Lung (tissue), 17 donors: ENCODE measurements at places on chromosomes 2 and 18. TPM values are rescaled to one million over a fixed set of nuclear protein-coding genes. Genes with fewer than 3 reads are reported as not detected.

RBKS gene
- 5.1 TPM for total RNA-seq

TRIM54 gene
- 0.09 TPM for total RNA-seq

PRSS56 gene
- not detected for total RNA-seq

KIAA2012 gene
- 8.5 TPM for total RNA-seq

GAL3ST2 gene
- 0.40 TPM for total RNA-seq

ACKR3 gene
- 15.8 TPM for total RNA-seq

AGPS gene
- total RNA-seq = 35.9 TPM

TEX44 gene
- total RNA-seq = not detected

PHLPP1 gene
- total RNA-seq = 12.5 TPM

UGT1A3 gene
- not detected for total RNA-seq

- H3K4me1 ChIP-seq = peaks cover 17% of the 10 kb centered on the region
- no peak overlapping the region for H3K27ac ChIP-seq
- peak; percentile 21 for DNase-seq
- no peaks in the 10 kb centered on the region for H3K27me3 ChIP-seq
These were observed 552.8 kb upstream of the NRP2 start for GRCh38 chr2:205129531-205129930.

- no peak overlapping the region for H3K4me3 ChIP-seq
- H3K4me1 ChIP-seq = no peaks in the 10 kb centered on the region
- no peaks in the 10 kb centered on the region for H3K36me3 ChIP-seq
- no peaks in the 10 kb centered on the region for H3K27me3 ChIP-seq
- H3K27ac ChIP-seq = no peak overlapping the region
These were observed 66.6 kb upstream of the ODC1 start for GRCh38 chr2:10514743-10515142.

- no peak for DNase-seq
- H3K27me3 ChIP-seq = no peaks in the 10 kb centered on the region
- peaks cover 13% of the 10 kb centered on the region for H3K4me1 ChIP-seq
- no peak overlapping the region for H3K27ac ChIP-seq
- H3K36me3 ChIP-seq = no peaks in the 10 kb centered on the region
These were observed 2.8 kb downstream of the DUSP2 start for GRCh38 chr2:96142217-96143113.

DNA sequence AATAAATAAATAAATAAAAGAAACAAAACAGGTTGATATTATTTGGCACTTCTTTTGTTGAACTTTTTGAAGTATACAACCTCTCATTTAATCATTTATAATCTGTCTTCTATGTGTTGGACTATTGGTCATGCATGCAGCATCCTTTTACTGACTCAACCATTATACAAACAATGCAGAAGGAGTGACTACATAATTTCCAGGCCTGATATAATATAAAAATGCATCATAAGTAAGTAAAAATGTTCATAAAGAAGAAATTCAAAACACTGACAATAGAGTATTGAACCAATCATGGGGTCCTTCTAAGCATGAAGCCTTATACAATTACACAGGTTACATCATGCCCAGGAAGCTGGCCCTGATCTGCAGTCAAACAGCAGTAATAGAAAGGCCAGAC is 141.5 kb upstream of the FN1 start:
- no peaks in the 10 kb centered on the region for H3K27me3 ChIP-seq
- H3K27ac ChIP-seq = no peak overlapping the region
- no peak for DNase-seq
- H3K36me3 ChIP-seq = no peaks in the 10 kb centered on the region
- peaks cover 11% of the 10 kb centered on the region for H3K4me1 ChIP-seq

DNA sequence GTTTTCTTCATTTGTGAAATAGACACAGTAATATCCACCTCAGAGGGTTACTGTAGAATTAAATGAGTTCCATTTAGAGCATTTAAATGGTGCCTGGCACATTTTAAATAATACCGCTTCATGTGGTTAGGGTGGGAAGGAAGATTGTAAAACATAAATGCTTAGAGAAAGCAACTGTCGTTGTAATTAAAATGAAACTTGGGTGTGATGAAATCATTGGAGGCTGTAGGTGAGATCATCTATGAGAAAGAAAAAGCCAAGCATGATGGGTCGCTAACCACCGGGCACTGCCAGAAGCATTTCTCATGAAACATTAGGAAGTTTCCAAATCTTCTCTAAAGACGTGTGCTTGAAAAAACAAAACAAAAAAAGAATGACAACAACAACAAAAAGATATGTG is 8.2 kb upstream of the SLC39A10 start:
- H3K36me3 ChIP-seq = no peaks in the 10 kb centered on the region
- H3K27me3 ChIP-seq = no peaks in the 10 kb centered on the region
- no peak for DNase-seq
- no peaks in the 10 kb centered on the region for H3K4me1 ChIP-seq

DNA sequence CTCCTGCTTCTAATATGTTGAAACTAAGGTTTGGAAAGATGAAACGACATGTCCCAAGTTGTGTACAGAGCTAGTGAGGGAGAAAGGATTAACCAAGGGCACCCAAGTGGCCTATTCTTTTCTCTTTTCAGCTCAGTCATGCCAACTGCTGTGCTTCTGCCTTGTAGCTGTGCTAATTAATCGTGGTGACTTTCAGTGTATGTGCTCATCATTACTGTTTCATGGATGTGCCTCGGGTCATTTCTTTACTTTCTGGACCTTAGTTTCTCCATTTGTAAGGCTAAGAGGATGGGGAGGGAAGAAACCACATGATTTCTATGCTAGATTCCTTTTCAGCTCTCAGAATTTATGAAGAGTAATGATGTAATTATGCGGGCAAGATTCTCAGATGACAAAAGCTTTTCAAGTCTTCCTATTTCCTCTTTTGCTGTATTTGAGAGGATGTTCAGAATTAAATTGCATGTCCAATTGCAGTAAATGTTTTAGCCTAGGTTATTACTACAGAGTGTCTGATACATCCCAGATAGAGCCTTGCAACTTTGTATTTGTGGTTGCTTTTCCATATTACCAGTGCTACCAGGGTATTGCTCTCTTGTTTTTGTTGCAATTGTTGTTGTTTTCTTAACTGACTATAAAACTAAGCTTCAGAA is 621.2 kb downstream of the CNTNAP5 start:
- no peak overlapping the region for H3K27ac ChIP-seq
- no peaks in the 10 kb centered on the region for H3K36me3 ChIP-seq
- H3K4me1 ChIP-seq = no peaks in the 10 kb centered on the region
- no peak for DNase-seq

- no peaks in the 10 kb centered on the region for H3K4me1 ChIP-seq
- H3K36me3 ChIP-seq = no peaks in the 10 kb centered on the region
- peak; percentile 22 for DNase-seq
- no peak overlapping the region for H3K4me3 ChIP-seq
- H3K27me3 ChIP-seq = no peaks in the 10 kb centered on the region
These were observed 46.1 kb downstream of the NABP1 start for GRCh38 chr2:191724015-191724414.

DNA sequence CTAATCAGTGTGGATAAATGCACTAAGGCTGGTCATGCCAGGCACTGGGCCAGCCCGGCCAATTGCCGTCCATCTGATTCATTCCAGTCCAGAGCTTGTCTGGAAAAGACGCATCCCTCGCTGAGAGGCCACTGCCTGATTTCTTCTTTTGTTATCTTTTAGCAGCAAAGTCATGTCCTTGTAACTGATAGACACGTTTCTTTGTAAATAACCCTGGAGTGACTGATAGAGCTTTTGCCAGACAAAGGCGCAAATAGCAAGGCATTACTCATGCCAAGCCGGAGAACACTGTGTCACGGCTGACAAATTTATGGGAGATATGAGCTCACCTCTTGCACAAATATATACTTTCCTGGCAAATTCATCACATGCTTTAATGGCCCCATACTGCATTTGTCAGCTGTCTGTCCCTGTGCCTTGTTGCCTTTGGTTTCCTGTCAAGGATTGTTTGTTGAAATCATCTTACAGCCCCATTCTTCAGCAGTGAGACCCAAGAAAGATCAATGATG is 164.4 kb downstream of the ETAA1 start:
- H3K27ac ChIP-seq = peak overlapping the region; percentile 84
- peak; percentile 95 for DNase-seq
- H3K4me3 ChIP-seq = no peak overlapping the region
- H3K36me3 ChIP-seq = no peaks in the 10 kb centered on the region
- no peaks in the 10 kb centered on the region for H3K4me1 ChIP-seq
- H3K27me3 ChIP-seq = no peaks in the 10 kb centered on the region

GRCh38 chr2:227378371-227378782 is 729 bp downstream of the TM4SF20 start:
- H3K4me1 ChIP-seq = no peaks in the 10 kb centered on the region
- no peak overlapping the region for H3K4me3 ChIP-seq
- no peaks in the 10 kb centered on the region for H3K36me3 ChIP-seq
- H3K27me3 ChIP-seq = no peaks in the 10 kb centered on the region
- no peak overlapping the region for H3K27ac ChIP-seq

DNA sequence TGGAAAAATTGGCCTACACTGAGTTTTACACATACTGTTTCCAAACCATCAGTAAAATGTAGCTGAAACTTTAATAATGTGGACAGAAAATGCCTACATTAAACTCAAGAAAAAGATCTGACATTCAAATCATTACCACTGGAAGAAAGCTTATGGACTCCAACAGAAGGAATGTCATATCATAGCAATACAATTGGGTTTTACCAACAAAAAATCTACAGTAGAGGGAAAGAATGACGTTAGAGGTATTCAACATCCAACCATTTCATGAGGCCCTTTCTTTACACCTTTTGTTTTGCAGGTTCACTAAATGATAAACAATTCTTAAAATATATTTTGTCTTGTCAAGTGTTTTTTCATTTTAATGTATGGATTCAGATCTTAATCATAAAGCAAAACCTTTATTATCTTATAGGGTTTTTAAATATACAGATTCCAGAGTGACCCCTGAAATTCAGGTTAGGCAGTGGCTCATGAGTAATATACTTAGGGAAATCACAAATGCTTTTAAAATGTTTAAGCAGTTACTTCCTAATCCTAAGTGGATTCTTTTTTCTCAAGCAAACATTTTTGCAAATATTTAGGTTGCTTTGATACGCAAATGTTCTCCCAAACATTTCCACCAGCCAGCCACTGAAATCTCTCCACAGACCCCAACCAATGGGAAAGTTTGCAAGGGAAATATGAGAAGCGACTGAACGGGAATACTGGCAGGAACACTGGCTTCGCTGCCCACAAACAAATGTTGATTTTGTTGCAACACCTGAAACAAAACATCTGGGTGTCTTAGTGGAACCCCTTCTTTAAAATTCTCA is 168.7 kb downstream of the TCF4 start:
- H3K4me3 ChIP-seq = no peak overlapping the region
- peak overlapping the region; percentile 87 for H3K27ac ChIP-seq
- DNase-seq = peak; percentile 87

GRCh38 chr2:132037527-132038178 is 124.1 kb downstream of the ANKRD30BL start:
- H3K4me1 ChIP-seq = no peaks in the 10 kb centered on the region
- no peak overlapping the region for H3K27ac ChIP-seq
- no peaks in the 10 kb centered on the region for H3K27me3 ChIP-seq
- peak; percentile 32 for DNase-seq
- H3K4me3 ChIP-seq = peak overlapping the region; percentile 27

- peak; percentile 89 for DNase-seq
- H3K4me1 ChIP-seq = peaks cover 2% of the 10 kb centered on the region
- peaks cover 16% of the 10 kb centered on the region for H3K36me3 ChIP-seq
- H3K4me3 ChIP-seq = no peak overlapping the region
These were observed 56.8 kb downstream of the BIN1 start for GRCh38 chr2:127049927-127050802.

GRCh38 chr2:3656762-3657721 is 958 bp upstream of the ALLC start:
- no peaks in the 10 kb centered on the region for H3K36me3 ChIP-seq
- H3K4me3 ChIP-seq = no peak overlapping the region
- H3K27ac ChIP-seq = no peak overlapping the region
- H3K27me3 ChIP-seq = no peaks in the 10 kb centered on the region

GRCh38 chr2:16661936-16662839 is 3.4 kb downstream of the CYRIA start:
- H3K4me1 ChIP-seq = no peaks in the 10 kb centered on the region
- no peaks in the 10 kb centered on the region for H3K27me3 ChIP-seq
- DNase-seq = no peak
- H3K4me3 ChIP-seq = no peak overlapping the region
- no peak overlapping the region for H3K27ac ChIP-seq

GRCh38 chr2:159044804-159045286 is 76.4 kb downstream of the TANC1 start:
- peaks cover 14% of the 10 kb centered on the region for H3K36me3 ChIP-seq
- no peaks in the 10 kb centered on the region for H3K27me3 ChIP-seq
- no peak overlapping the region for H3K4me3 ChIP-seq

- no peaks in the 10 kb centered on the region for H3K27me3 ChIP-seq
- H3K4me3 ChIP-seq = no peak overlapping the region
- H3K36me3 ChIP-seq = no peaks in the 10 kb centered on the region
- H3K27ac ChIP-seq = no peak overlapping the region
- DNase-seq = no peak
These were observed 169.1 kb downstream of the TMEM18 start for GRCh38 chr2:508121-508520.

- no peaks in the 10 kb centered on the region for H3K27me3 ChIP-seq
- no peak overlapping the region for H3K4me3 ChIP-seq
- DNase-seq = no peak
- peaks cover 9% of the 10 kb centered on the region for H3K4me1 ChIP-seq
- peak overlapping the region; percentile 57 for H3K27ac ChIP-seq
These were observed 61.3 kb downstream of the SPRED2 start for GRCh38 chr2:65371074-65371434.

GRCh38 chr18:40690062-40690461 is 1265.0 kb upstream of the PIK3C3 start:
- no peaks in the 10 kb centered on the region for H3K36me3 ChIP-seq
- no peaks in the 10 kb centered on the region for H3K27me3 ChIP-seq
- DNase-seq = no peak
- H3K4me1 ChIP-seq = no peaks in the 10 kb centered on the region
- H3K27ac ChIP-seq = no peak overlapping the region
- H3K4me3 ChIP-seq = no peak overlapping the region

DNA sequence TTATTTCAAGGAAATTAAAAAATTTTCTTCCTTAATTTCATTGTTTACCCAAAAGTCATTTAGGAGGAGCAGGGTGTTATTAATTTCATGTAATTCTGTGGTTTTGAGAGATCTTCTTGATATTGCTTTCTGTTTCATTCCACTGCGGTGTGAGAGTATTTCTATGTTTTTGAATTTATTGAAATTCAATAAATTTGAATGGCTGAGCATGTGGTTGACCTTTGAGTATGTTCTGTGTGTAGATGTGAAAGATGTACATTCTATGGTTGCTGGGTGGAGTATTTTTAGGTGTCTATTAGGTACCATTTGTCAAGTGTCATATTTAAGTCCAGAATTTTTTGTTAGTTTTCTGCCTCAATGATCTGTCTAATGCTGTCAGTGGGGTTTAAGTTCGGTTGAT is 39.4 kb upstream of the LANCL1 start:
- no peak for DNase-seq
- H3K36me3 ChIP-seq = no peaks in the 10 kb centered on the region
- H3K27ac ChIP-seq = no peak overlapping the region
- H3K27me3 ChIP-seq = no peaks in the 10 kb centered on the region

GRCh38 chr2:120976501-120977307 is 241.0 kb downstream of the GLI2 start:
- no peak overlapping the region for H3K4me3 ChIP-seq
- H3K36me3 ChIP-seq = peaks cover 54% of the 10 kb centered on the region
- no peak overlapping the region for H3K27ac ChIP-seq
- no peaks in the 10 kb centered on the region for H3K27me3 ChIP-seq

- H3K4me1 ChIP-seq = peaks cover 15% of the 10 kb centered on the region
- H3K36me3 ChIP-seq = no peaks in the 10 kb centered on the region
- no peak overlapping the region for H3K27ac ChIP-seq
These were observed 63.1 kb downstream of the PARD3B start for GRCh38 chr2:204608237-204608939.
